AG09319 (cell line): ENCODE measurements at places on chromosomes 11 and 22.

GRCh38 chr22:34579519-34579918 is 486.4 kb upstream of the ISX start:
- no peak for DNase-seq

- no peak for DNase-seq
Measured at GRCh38 chr22:25362883-25363240, 143.4 kb downstream of the CRYBB2 start.

DNA sequence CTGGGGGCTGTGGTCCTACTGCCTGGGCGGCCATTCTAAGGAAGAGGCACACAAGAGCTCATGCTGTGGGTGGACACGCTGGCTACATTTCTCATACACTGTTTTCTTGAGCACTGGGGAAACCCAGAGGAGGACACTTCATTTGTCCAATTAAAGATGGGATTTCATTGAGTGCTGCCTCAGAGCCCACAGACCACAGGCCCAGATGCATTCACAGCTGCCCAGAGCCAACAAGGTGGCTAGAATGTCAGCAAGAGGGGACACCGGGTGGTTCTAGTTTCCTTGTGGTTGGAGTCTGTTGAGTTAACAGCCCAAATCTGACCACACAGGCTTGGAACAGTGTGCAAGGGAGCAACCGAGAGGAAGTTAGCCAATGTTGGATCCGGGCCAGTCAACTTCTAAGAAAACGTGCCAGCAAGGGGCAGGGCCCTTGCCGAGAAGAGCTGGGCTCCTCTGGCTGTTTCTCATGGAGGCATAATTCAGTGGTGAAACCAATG is 35.0 kb upstream of the SORL1 start:
- DNase-seq: peak; percentile 84

DNA sequence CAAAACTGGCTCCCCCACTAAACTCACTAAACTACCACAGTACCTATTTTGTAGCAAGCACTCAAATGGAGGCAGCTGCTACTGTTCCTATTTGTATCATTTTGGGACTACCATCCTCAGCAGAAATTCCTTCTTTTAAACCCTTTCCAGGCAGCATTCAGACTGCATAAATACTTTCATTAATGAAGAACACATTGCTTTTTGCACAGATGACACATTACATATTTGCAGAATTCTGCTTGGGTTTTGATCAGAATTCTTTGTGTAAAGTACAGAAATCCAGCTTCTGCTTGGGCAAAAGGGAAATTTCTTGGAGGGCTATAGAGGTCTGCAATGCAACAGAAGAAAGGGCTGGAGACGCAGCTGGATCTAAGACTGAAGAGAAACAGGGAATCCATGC is 24.2 kb downstream of the RBX1 start:
- DNase-seq: peak; percentile 16

DNA sequence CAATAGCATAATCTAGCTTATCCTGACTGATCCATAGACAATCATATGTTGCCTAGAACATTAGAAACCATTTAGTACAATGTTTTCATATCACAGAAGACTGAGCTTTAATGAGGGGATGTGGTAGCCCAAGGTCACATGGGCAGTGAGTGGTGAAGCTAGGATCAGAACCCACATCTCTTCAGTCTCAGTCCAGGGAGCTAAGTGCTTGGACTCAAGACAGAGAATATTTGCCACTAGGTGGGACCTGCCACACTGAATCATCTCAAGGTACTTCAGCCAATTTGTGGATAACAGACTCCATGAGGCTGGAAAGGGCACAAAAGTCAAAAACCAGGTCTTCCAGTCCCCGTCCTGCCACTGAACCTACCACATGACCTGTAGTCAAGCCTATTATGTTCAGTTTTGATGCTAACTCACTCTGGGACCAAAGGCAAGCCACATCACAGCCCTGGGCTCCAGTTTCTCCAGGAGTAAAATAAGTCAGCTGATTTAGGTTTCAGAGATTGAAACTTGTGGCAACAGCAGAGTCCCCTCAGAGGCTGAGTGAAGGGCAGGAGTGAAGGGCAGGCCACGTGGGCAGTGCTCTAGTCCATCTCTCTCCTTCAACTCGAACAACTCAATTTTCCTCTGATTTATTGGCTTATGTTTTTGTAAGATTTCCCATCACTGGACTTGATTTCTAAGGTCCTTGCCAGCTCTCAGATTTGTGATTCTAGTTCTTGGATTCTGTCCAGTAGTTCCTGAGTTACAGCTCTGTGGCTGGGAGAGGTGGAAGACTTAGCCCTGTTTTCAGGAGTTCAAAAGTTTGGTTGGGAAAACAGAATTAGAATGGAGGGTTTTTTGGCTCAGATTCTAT is 84.6 kb upstream of the PHOX2A start:
- no peak for DNase-seq

DNA sequence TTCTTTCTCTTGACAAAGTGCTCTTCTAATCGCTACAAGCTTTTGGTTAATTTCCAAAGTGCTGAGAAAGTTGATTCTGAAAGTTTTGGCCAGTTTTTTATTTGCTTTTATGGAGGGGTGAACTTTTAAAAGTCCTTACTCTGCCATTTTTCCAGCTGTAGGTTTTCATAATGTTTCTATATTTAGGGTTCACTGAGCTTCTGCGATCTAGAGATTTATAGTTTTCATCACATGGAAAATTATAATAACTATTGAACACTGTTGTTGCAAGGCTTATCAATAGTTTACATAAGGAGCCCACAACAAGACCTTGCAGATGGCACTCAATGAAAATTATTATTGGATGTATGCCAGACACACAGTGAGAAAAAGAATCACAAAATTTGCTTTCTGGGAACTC is 55.1 kb downstream of the DLG2 start:
- no peak for DNase-seq
